ENCODE measurements at places on chromosomes 1 and 21. TPM values are rescaled to one million over a fixed set of nuclear protein-coding genes. Genes with fewer than 3 reads are reported as not detected.

Gene SPRR3
- 0.70 TPM for total RNA-seq

- no peak overlapping the region for H3K27ac ChIP-seq
- H3K4me3 ChIP-seq: no peak overlapping the region
- no peaks in the 10 kb centered on the region for H3K36me3 ChIP-seq
- no peak for DNase-seq
- H3K4me1 ChIP-seq: no peaks in the 10 kb centered on the region
Measured at GRCh38 chr1:35615440-35615839, 25.9 kb downstream of the PSMB2 start.

DNA sequence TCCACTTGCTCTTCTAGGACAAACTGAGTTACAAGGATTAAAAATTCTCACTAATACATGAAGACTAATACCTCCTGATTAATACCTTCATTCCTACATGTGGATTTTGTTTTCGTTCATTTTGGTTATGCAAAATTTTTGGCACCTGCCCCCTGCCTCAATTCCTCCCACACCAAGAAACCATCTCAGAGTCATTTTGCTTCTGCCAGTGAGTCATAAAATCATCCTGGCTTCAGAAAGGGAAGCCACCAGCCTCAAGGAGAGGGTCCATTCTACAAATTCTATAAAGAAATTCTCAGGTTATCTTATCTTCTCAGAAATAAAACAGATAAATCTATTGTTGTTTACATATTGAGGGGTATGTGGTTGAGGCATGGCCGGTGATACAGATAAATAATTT is 103.2 kb upstream of the COA6 start:
- no peak for DNase-seq
- H3K27ac ChIP-seq: no peak overlapping the region
- no peaks in the 10 kb centered on the region for H3K4me1 ChIP-seq
- no peaks in the 10 kb centered on the region for H3K27me3 ChIP-seq

Gene PIGV
- 9.6 TPM for total RNA-seq

DNA sequence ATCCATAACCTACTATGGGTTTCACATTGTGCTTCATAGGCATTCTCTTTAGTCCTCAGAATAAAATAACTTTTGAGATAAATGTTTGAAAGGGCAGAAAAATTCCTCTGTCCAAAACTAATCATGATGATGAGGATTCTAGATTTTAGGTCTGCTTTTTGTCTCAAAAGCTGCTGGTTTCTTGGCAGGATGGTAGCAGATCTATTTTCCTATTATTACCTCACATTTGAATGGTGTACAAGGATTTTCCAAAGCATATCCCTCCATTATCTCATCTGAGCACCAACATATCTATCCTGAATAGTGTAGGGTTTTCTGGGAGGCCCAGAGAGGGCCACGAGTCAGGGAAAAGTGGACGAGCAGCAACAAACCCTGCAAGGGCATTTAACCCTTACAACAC is 201.9 kb downstream of the PLPP3 start:
- H3K27me3 ChIP-seq: no peaks in the 10 kb centered on the region
- peak overlapping the region; percentile 35 for H3K27ac ChIP-seq
- no peak overlapping the region for H3K4me3 ChIP-seq
- H3K4me1 ChIP-seq: peaks cover 5% of the 10 kb centered on the region
- H3K36me3 ChIP-seq: no peaks in the 10 kb centered on the region

Gene HES5
- total RNA-seq: 1.8 TPM

DNA sequence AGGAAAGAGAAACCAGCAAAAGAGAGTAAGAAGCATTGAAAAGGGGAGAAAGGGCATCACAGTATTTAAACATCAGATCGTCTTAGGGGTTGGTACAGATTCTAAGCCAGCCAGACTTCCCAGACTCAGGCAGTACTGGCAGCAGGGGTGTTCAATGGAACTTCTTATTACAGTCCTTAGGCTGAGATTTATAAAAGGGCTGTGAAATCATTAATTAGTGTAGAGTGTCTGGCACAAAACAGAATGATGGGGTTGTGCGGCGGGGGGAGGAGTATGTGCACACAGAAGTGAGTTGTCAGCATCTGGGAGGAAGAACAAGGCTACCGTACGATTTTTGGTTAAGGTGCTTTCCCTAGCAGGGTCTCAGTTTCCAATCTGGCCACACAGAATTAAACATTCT is 38.2 kb downstream of the ARHGEF11 start:
- no peaks in the 10 kb centered on the region for H3K36me3 ChIP-seq
- no peak overlapping the region for H3K27ac ChIP-seq
- H3K4me1 ChIP-seq: no peaks in the 10 kb centered on the region
- no peak for DNase-seq
- no peak overlapping the region for H3K4me3 ChIP-seq

Gene MPZ
- 10.7 TPM for total RNA-seq

Gene UBXN10
- 3.5 TPM for total RNA-seq

DNA sequence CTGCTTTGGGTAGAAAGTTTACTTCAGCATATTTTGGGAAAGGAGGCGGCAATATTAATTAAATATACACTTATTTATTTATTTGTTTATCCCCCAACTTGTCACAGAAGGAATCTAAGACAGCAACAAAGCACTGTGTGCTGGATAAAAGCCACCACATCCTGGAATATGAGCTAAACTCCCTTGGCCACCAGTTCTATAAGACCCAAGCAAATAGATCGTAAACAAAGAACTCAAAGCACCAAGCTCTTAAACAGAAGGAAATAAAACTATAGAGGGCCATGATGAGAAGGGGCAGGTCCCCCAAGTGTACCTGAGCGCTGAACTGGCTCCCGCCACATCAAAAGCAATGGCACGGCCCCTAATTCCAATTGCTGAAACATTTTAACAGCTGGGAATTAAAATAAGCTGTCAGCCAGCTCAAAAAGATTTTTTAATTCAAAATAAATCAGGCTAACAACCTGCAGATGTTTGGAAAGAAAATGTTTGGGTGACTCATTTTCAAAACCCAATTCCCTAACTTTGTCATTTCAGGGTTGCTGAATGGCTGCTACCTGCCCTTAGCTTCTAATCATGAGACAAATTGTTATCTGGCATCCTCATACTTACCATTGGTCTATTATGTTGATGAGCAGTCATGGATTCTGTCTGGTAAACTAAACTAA is 127.1 kb downstream of the SLC30A10 start:
- H3K27me3 ChIP-seq: no peaks in the 10 kb centered on the region
- no peak overlapping the region for H3K27ac ChIP-seq
- no peaks in the 10 kb centered on the region for H3K4me1 ChIP-seq
- DNase-seq: no peak
- H3K36me3 ChIP-seq: no peaks in the 10 kb centered on the region

Gene BCL2L15
- 1.4 TPM for total RNA-seq

DNA sequence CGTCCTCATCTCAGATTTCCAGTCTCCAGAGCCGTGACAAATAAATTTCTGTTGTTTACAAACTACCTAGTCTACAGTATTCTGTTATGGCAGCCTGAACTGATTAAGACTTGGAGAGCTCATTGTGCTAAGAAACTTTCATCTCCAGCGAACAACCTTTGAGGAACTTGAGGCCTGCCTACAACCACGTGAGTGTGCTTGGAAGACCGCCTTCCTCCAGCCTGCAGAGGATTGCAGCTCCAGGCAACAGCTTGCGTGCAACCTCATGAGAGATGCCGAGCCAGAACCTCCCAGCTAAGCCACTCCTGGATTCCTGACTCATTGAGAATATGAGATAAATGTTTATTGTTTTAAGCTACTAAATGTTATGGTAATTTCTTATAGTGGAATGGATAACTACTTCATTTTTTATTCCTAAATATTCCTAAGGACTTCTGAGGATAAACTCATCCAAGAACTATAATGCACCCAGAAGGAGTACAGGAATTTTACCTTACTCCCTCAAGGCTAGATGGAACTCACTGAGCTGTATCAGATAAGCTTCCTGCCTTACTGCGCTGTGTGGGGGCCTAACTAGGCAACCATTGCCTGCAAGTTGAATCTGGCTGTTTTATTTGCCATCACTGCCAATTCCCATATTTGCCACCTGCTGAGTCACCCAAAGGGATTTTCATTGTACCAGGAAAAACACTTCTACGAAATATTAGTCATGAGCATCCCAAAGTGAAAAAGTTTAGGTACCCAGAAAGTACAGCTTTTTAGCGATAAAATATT is 17.6 kb downstream of the FAM177B start:
- no peaks in the 10 kb centered on the region for H3K4me1 ChIP-seq
- H3K36me3 ChIP-seq: no peaks in the 10 kb centered on the region
- DNase-seq: peak; percentile 76
- no peaks in the 10 kb centered on the region for H3K27me3 ChIP-seq

Gene ITLN1
- not detected for total RNA-seq

DNA sequence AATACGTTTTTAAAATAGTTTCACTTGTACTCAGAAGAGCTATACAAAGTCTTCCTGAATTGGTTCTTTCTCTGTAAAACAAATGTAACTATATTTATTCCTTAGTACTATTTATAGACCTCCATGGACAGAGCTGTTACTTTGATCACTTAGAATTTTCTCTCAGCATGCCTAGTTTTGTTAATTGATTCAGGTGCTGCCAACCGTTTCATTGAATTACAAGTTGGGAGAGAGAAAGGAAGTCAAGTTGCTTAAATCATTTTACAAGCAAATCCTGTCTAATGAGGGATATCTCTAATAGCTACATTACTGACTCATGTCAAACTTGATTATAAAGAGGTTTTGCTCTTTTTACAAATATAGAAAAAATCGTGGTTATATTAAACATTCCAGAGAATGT is 241.0 kb downstream of the FMN2 start:
- H3K36me3 ChIP-seq: no peaks in the 10 kb centered on the region
- H3K4me3 ChIP-seq: no peak overlapping the region
- no peaks in the 10 kb centered on the region for H3K27me3 ChIP-seq
- H3K27ac ChIP-seq: no peak overlapping the region
- DNase-seq: no peak
- no peaks in the 10 kb centered on the region for H3K4me1 ChIP-seq

- H3K27ac ChIP-seq: peak overlapping the region; percentile 88
- DNase-seq: no peak
- H3K4me3 ChIP-seq: peak overlapping the region; percentile 52
- H3K36me3 ChIP-seq: no peaks in the 10 kb centered on the region
- H3K27me3 ChIP-seq: no peaks in the 10 kb centered on the region
Measured at GRCh38 chr1:159010391-159010790, 684 bp downstream of the IFI16 start.

GRCh38 chr1:1620433-1621139 is 5.3 kb downstream of the MIB2 start:
- H3K36me3 ChIP-seq: no peaks in the 10 kb centered on the region
- peaks cover 14% of the 10 kb centered on the region for H3K4me1 ChIP-seq
- DNase-seq: no peak
- H3K4me3 ChIP-seq: no peak overlapping the region
- H3K27ac ChIP-seq: no peak overlapping the region

Gene PADI2
- total RNA-seq: 0.77 TPM

- peak overlapping the region; percentile 92 for H3K27ac ChIP-seq
- no peaks in the 10 kb centered on the region for H3K36me3 ChIP-seq
- no peaks in the 10 kb centered on the region for H3K27me3 ChIP-seq
- H3K4me3 ChIP-seq: no peak overlapping the region
- H3K4me1 ChIP-seq: peaks cover 20% of the 10 kb centered on the region
- DNase-seq: peak; percentile 21
Measured at GRCh38 chr1:8374812-8375211, 56.9 kb downstream of the SLC45A1 start.

Gene RIIAD1
- total RNA-seq: 4.3 TPM

DNA sequence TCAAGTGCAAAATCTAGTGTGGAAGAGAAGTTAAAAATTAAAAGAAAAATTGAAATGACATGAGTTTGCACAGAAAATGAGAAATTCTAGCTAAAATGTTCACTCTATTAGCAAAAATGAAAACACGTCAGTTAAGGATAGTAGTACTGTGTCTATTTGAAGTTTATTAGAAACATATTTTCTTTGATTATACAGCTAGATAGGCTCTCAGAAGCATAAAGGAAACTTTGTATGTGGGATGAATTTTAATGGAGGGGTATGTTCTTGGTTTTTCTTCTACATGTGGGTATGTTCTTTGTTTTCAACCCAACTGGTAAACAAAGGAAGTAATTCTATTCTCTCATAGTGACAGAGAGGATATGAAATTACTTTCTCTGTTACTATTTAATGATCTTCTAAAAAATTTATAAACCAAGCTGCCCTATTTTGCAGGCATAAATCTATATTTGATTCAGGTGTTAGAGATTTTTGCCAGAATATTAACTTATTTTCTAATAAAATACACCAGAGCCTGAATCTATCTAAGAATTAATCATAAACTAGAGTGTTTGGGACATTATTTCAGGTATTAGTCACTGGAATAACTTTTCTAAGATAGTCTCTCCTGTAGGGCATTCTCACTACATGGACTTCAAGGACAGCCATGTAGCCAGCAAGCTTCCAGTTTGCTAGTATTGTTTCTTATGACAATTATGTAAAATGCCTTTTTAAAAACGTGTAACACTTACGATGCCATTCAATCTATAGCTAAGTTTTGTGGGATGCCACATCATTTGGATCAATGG is 15.8 kb downstream of the GPSM2 start:
- no peak for DNase-seq
- no peak overlapping the region for H3K27ac ChIP-seq
- no peaks in the 10 kb centered on the region for H3K36me3 ChIP-seq
- no peak overlapping the region for H3K4me3 ChIP-seq

Gene LMX1A
- total RNA-seq: not detected

DNA sequence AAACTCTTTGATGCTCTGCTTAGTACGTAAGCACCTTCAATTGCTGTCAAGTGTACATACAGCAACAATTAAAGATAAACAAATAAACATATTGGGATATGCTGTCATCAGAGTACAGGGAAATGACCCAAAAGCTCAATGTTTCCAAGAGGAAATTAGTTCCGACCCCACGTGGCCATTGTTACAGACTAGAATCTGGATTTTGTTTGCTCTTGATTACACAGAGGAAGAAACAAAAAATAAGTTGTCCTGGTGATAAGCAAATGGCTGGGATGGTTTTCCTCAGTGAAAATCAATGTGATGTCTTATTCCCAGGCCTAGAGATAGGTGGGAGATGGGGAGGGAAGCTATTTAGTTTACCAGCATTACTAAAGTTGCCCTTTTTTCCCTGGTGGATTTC is 113.0 kb upstream of the UBE2U start:
- H3K4me1 ChIP-seq: no peaks in the 10 kb centered on the region
- H3K36me3 ChIP-seq: no peaks in the 10 kb centered on the region
- no peak for DNase-seq
- no peak overlapping the region for H3K27ac ChIP-seq

Gene LAMTOR5
- 26.4 TPM for total RNA-seq

Gene AJAP1
- 0.97 TPM for total RNA-seq

- DNase-seq: no peak
- no peaks in the 10 kb centered on the region for H3K36me3 ChIP-seq
- H3K27me3 ChIP-seq: no peaks in the 10 kb centered on the region
- H3K4me1 ChIP-seq: no peaks in the 10 kb centered on the region
- H3K27ac ChIP-seq: no peak overlapping the region
Measured at GRCh38 chr1:223189903-223190724, 47.1 kb upstream of the TLR5 start.

All from uterus (tissue), 4 donors.